CMK (cell line): ENCODE measurements at places on chromosomes 12 and 14.

DNA sequence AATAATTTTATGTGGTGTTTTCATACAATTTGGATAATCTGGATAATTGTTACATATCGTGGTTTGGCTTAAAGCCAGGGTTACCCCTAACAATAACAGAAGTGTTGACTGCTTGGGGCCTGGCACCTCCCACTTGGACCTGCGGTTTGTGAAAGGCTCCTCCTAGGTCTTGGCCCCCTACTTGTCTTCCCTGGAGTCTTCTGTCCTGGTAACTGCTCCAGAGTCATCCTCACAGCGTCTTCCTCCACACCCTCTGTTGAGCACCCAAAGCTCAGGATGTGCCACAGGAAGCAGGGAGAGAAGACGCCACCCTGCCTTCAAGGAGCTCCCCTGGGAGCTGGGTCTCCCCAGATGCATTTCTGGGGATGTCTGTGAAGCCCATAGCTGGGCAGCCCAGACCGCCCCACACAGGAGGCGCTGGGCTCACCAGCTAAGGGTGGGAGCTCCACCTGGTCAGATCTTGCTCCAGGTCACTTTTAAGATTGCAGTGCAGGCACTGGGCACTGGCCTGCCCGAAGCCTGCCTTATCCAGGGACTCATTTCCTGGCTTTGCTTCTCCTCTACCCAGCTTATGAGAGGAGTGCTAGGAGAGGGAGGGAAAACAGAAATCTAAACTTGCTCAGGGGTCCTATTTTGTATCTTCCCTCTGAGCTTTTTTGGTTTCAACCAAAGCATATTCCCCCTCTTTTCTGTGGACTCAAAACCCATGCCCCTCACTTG lies 98.2 kb downstream of the ZFP36L1 start:
- DNase-seq = no peak

DNA sequence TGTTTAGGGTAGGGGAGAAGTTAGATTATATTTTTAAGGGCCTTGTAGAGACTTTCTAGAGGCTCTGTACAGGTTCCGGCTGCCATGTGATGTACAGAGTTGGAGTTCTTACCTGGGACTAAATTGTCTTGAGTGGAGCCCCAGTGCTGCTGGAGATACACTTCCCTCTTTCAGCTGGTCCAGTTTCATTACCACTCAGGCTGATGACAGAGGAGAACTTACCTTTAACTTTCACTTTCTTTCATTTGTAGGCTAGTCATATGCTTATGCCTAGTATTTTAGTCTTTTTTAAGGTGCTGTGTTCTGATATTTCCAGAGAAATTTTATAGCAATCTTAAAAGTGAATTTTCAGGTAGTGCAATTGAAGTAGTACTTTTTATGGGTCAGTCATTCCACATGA lies 117.3 kb downstream of the ERC1 start:
- no peak for DNase-seq

DNA sequence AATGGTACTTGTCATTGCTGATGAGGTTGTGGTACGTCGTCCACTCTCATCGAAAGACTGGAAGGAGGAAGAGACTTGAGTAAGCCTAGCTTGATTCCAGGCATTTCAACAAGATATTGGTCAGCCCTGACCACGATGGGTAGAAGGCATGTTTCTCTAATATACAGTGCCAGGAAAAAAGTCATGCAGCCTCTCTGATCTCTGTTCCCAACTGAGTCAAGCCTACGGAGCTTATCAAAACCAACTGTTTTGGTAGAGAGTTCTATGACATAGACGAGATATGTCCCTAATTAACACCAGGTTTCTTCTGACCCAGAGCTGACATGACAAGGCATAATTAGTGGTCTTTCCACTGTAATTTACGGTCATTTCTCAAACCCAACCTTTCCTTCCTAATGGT lies 58.5 kb downstream of the NIN start:
- no peak for DNase-seq

- no peak for DNase-seq
These were observed 34.9 kb upstream of the TMEM179 start for GRCh38 chr14:104639471-104639870.

- no peak for DNase-seq
These were observed 1291.6 kb downstream of the FSCB start for GRCh38 chr14:43215524-43215923.

DNA sequence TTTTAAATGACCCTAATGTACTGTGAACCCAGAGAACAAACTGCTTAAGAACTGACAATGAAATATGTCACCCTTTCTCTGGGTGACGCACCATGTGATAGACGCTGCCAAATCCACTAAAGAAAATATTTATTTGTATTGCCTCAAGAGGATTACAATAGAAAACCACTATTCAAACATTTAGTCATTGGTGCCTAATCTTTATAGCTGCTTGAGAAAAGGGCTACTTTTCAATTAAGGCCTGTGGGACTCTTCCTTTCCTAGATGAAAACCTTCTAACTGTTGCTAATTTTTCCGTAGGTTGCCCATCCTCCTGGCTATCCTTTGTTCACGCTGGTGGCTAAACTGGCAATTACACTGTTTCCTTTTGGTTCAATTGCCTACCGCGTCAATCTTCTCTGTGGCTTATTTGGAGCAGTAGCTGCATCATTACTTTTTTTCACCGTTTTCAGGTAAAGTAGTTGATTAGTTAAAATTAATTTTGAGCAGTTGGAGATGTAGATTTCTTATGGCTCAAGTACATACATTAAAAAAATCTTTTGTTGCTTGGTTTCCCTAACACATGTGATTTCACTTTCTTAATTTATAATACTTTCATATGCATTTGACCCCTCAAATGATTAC lies 6.0 kb downstream of the TMEM260 start:
- no peak for DNase-seq

DNA sequence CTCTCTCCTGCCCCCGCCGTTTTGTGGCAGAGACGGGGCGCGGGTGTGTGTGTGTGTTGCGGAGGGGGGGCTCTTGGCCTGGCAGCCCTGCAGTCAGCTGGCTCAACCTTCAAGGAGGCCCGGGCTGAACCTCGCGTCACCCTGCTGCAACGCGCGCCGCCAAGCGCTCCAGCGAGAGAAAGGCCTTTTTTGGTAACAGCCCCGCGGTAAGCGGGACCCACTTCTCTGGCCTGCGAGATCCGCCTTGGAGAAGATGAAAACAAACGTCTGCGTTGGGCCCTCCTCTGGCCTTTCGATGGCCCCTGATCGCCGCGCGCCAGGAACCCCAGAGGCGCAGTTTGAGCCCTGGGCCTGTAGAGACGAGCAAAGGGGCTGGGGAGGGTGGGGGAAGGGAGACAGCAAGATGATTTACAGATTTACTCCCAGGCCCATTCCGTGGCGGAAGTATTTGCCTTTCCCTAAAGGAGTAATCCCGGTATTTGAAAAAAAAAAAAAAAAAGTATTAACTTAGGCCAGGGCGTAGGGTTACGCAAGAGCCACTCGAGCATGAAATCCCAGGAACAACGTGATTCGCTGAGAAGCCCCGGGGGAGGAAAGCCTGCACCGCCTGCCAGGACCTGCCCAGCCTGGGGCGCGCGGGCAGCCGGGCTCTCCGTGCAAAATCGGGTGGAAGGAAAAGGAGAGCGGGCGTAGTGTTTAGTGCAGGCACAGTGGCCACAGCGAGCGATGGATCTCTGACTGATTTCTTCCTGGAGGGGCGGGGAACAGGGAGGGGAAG lies 4.5 kb upstream of the IRF2BPL start:
- peak; percentile 61 for DNase-seq

DNA sequence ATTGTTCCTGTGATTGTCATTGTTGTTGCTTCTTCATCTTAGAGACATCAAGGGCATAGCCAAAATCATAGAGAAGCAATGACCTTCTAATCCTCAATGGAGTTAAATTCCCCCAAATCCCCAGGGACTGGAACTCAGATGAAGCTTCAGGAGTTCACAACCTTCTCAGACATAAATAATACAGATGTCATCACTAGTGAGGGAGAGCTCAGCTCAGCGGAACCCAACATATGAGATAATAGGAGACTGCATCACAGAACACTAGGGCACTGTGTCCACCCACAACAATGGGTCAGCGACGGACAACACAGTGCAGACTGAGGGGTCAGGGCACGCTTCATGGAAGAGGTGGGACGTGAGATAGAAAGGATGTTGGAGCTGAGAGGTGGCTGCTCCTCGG lies 1290.4 kb upstream of the TMEM132C start:
- no peak for DNase-seq

DNA sequence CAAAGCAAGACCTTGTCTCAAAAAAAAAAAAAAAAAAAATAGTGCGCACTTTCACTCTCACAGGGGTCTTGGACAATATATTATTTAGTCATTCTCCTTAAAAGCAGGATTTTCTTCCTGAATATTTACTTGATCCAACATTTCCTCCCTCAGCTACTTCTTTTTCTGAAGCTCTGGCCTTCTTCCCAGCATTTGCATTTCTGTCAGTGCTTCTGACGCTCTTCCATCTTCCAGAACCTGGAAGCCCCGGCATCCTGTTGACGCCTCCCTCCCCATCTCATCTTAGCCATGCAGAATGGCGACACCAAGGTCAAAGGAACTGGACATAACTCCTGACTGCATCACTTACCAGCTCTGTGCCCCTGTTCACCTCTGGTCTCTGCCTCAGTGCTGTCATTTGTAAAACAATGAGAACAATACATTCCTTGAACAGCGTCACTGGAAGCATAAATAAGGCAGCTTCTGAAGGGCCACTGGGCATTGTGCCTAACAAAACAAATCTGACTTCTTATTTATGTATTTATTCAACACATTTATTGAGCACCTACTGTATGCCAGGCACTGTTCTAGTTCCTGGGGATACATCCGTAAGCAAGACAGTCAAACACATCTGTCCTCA lies 90.9 kb upstream of the MDM1 start:
- DNase-seq = no peak

DNA sequence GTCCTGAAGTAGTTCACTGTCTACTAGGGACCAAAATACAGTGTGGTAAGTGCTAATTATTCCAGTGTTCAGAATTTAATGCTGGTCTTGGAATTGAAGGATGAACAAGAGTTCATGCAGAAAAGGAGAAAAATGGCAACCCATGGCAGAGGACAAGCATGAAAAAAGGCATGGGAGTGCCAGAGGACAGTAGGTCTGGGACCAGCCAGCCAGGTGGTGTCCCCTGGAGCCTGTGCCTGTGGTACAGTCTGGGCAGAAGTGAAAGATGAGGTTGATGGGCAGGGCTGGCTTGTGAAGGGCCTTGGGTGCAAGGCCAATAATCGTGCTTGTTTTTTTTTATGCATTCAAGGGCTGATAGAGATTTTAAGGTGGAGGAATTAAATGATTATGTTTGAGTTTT lies 21.0 kb downstream of the C12orf75 start:
- no peak for DNase-seq

DNA sequence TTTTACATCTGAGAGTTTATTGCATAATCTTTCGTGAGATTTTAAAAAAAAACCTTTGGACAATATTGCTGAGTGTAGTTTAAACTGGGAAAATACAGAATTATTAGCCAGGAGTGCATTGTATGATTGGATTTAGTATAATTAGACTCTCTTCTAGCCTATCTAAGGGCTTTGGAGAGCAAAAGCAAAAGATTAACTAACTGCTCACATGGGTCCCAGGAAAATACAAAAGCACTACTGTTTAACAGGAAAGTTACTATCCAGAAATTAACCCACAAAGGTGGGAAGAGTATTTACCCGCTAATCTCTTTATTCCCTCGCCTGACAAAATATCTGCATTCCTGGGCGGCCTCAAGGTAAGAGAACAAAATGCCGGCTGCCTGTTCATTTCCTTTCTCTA lies 309.5 kb downstream of the ATXN7L3B start:
- DNase-seq = no peak

GRCh38 chr12:110165540-110166159 lies 41.5 kb downstream of the IFT81 start:
- no peak for DNase-seq

- no peak for DNase-seq
These were observed 24.1 kb downstream of the DDX47 start for GRCh38 chr12:12837025-12837812.

GRCh38 chr12:1606021-1606622 lies 11.7 kb upstream of the FBXL14 start:
- DNase-seq = no peak
